H1 (cell line): ENCODE measurements at places on chromosomes 7 and 10.

- peak; percentile 63 for DNase-seq
Observed at GRCh38 chr7:150955519-150956394, 22.4 kb downstream of the KCNH2 start.

DNA sequence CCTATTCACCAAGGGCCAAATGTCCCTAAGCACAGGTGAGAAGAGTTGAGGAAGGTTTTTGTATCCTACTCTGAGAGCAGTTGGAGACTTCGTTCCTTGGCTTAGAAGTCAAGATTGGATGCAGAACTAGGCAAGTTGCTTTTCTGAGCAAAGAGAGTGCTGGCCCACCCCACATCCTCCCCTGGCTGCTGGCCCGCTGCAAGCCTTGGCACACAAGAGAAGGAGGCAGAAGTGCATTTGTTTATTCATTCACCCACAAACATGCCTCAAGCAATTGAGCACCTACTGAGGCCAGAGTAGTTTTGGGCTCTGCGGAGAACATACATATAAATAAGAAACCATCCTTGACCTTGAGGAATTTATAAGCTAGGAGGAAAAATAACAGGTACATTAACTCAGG is 318.9 kb downstream of the KCNMA1 start:
- no peak for DNase-seq

DNA sequence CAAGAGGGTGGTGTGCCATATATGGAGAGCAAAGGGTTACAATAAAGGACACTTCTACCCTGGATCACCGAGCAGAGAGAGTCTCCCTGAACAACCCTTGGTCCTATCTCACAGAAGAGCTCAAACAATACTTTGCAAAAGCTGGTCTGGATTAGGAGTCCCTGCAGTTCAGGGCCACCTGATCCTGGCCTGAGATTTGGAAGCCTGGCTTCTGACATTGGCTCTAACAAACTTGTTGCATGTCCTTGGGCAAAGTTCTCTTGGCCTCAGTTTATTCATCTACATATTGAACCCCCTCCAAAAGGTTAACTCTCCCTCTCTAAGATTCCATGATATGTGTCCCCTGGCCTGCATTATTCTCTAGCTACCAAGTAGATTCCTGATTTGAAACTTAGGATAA is 1.7 kb downstream of the RBP4 start:
- no peak for DNase-seq

DNA sequence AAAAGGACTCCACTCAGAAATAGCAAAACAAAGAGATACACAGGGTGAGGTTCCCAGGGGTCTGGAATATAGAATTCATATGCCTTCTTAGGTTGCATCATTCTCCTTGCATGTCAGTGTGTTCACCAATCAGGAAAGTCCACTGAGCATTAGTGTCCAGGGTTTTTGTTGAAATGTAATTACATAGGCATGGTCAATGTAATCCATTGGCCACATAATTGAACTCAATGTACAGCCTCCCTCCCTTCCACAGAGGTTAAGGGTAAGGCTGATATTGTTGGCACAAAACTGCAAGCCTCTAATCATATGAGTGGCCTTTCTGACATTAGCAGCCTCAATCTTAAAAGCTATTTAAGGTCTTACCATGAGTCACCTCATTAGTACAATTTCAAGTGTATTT is 736.1 kb upstream of the VSTM2A start:
- DNase-seq: no peak

DNA sequence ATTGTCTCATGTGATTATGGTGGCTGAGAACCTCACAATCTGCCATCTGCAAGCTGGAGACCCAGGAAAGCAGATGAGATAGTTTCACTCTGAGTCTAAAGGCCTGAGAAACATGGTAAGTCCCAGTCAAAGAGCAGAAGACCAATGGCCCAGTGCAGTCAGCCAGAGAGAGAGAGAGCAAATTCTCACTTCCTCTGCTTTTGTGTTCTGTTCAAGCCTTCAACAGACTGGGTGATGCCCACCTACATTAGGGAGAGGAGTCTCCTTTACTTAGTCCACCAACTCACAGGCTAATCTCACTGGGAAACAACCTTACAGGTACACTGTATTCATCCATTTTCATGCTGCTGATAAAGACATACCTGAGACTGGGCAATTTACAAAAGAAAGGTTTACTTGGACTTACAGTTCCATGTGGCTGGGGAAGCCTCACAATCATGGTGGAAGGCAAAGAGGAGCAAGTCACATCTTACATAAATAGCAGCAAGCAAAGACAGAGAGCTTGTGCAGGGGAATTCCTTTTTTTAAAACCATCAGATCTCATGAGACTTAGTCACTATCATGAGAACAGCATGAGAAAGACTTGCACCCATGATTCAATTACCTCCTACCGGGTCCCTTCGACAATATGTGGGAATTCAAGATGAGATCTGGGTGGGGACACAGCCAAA is 4.7 kb upstream of the FRMPD2 start:
- no peak for DNase-seq

DNA sequence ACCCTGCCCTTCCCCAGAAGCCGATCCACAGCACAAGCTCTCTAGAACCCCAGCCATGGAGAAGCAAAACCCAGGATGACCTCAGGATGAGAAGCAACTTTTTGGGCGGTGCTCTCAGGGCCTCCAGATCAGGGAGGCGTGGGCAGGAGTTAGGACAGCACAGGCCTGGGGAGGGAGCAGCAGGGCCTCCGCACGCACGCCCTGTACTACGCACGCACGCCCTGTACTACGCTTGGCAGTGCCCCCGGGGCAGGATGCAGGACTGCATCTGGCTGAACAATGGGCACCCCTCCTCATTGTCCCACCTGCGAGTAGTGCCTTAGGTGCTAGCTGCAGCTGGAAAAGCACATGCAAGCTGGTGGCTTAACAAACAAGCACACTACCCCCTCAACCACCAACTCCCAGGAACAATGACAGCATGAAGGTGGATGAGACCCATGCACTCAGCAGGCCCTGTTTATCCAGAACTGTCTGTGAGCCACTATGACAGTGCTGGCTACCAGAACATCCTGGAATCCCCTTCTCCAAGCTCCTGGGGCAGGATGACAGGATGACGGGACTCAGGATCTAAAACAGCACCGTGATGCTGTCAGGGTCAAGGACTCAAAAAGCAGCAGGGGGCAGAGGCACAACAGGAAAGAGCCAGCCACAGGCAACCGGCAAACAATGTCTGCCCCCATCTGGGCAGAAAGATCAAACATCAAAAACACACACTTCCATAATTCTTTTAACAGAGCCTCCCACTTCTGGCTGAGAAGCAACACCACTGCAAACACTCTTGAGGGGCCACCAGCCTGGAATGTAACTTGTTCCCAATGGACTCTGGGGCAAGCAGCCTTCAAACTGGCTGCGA is 11.8 kb downstream of the PODXL start:
- no peak for DNase-seq

GRCh38 chr7:107387573-107388219 is 82.2 kb upstream of the GPR22 start:
- no peak for DNase-seq

GRCh38 chr10:103595933-103596726 is 102.6 kb downstream of the NEURL1 start:
- no peak for DNase-seq

GRCh38 chr7:464454-465401 is 54.9 kb downstream of the PDGFA start:
- DNase-seq: no peak

- DNase-seq: peak; percentile 19
Observed at GRCh38 chr7:47893238-47893637, 55.0 kb downstream of the PKD1L1 start.

- DNase-seq: no peak
Observed at GRCh38 chr7:47385536-47386125, 196.3 kb downstream of the TNS3 start.

GRCh38 chr7:27248911-27249723 is 6.5 kb downstream of the EVX1 start:
- no peak for DNase-seq

DNA sequence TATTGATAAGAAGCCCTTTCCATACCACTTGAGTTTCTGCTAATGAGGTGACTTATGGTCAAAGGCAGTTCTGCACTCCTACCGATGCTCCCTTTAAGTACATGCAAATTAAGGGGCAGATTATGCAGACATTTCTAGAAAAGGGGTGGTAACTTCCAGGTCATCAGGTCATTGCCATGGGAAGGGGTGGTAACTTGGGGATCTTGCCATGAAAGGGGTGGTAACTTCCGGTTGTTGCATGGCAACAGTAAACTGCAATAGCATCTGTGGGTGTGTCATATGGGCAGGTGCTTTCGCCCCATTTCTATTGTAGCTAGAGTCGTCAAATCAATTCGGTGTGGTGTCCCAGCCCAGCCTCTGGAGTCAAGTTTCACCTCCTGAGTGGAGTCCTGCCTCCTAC is 150.9 kb downstream of the UBE2H start:
- no peak for DNase-seq

DNA sequence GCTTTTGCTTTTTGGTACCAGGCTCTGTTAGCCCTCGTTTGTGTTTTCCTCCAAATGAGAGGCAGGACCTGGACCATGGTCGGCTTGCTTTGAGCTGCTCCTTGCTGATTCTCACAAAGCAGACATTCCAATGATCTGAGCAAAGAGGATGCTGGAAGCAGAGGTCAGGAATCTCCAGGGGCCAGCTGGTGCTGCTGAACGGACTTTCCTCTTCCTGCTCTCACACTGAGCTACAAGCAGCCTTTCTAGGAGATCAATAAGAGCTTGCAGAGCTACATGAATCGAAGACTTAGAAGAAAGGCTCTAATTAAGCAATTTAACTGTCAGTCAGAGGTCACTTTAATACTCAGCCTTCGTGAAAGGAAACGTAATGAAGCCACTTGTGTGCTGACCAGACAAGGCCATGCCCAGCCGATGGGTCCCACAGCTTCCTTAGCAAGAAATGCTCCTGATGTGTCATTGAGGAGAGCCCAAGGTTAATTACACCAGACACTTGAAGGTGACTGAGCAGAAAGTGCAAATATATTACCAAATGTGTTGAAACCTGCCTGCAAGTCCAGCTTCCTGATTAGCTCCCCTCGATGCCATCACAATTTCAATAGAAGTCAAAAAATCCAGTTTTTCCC is 151.3 kb upstream of the RSU1 start:
- no peak for DNase-seq

- no peak for DNase-seq
Observed at GRCh38 chr7:97971120-97971989, 18.6 kb downstream of the OCM2 start.
